Ovary (tissue), 10 donors: ENCODE measurements at places on chromosomes 16 and 17. TPM values are rescaled to one million over a fixed set of nuclear protein-coding genes. Genes with fewer than 3 reads are reported as not detected.

PRRT2 gene
- 58.9 TPM for total RNA-seq

GRCh38 chr16:67801883-67802282 is 4.5 kb downstream of the RANBP10 start:
- no peak overlapping the region for H3K4me3 ChIP-seq
- H3K36me3 ChIP-seq: no peaks in the 10 kb centered on the region
- H3K27me3 ChIP-seq: no peaks in the 10 kb centered on the region

KRTAP9-8 gene
- not detected for total RNA-seq

DNA sequence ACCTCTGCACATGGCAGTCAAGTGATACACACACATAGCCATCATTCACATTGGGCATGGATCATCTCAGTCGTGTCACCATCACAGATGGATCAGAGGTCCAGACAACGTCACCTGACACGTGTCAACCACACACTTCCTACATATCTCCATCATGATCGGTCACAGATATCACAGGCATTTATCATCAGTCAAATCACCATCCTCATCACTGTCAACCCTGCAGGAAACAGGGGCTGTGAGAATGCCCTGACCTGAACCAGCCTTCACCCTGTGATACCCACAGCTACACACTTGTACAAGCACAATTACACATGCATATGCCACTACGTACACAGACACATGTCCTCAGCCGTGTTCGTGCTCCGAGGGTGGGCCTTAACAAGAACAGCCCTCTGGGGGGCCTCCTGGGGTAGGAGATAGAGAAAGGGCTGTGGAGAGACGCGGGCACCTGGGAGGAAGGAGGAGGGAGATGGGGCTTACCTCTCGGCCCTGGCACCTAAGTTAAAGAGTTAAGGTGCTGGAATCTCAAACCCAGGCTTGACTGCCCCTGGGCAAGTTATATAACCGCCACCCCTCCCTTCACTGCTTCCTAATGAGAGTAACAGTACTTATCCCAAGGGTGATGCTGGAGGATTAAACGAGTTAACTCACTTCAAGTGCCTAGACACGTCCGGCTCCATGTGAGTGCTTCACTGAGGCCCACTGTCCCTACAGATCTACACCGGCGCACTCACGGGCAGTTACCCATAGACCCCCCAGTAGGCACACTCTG is 1.1 kb downstream of the SLC12A4 start:
- H3K4me1 ChIP-seq: peaks cover 13% of the 10 kb centered on the region
- no peak for DNase-seq
- H3K27me3 ChIP-seq: no peaks in the 10 kb centered on the region
- peak overlapping the region; percentile 68 for H3K4me3 ChIP-seq

DNA sequence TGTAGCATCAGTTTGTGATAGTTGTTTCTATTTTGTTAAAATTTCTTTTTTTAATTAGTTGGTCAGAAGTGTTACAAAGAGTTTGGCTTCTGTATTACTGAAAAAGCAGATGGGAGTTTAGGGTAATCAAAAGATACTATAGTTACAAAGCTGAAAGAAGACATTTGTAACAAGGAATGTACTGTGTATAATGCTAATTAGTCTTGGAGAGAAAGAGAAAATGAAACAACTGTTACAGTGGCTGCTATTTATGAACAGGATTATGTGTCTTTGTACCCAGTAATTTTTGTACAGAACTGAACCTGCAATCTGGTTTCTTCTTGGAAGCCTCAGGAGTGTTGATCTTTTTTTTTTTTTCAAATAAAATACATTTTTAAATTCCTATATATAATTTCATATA is 14.3 kb downstream of the GDPD1 start:
- H3K4me3 ChIP-seq: no peak overlapping the region
- no peaks in the 10 kb centered on the region for H3K4me1 ChIP-seq
- H3K27ac ChIP-seq: no peak overlapping the region
- no peaks in the 10 kb centered on the region for H3K36me3 ChIP-seq
- no peak for DNase-seq

GRCh38 chr16:10558746-10559641 is 21.4 kb downstream of the EMP2 start:
- no peaks in the 10 kb centered on the region for H3K36me3 ChIP-seq
- no peak overlapping the region for H3K4me3 ChIP-seq
- H3K4me1 ChIP-seq: peaks cover 13% of the 10 kb centered on the region
- no peaks in the 10 kb centered on the region for H3K27me3 ChIP-seq
- H3K27ac ChIP-seq: peak overlapping the region; percentile 74

- no peak overlapping the region for H3K27ac ChIP-seq
- H3K4me3 ChIP-seq: no peak overlapping the region
- H3K27me3 ChIP-seq: no peaks in the 10 kb centered on the region
- H3K4me1 ChIP-seq: no peaks in the 10 kb centered on the region
- no peak for DNase-seq
- no peaks in the 10 kb centered on the region for H3K36me3 ChIP-seq
These were observed 195.4 kb upstream of the C17orf78 start for GRCh38 chr17:37180376-37180775.

CTRL gene
- 3.6 TPM for total RNA-seq

DNA sequence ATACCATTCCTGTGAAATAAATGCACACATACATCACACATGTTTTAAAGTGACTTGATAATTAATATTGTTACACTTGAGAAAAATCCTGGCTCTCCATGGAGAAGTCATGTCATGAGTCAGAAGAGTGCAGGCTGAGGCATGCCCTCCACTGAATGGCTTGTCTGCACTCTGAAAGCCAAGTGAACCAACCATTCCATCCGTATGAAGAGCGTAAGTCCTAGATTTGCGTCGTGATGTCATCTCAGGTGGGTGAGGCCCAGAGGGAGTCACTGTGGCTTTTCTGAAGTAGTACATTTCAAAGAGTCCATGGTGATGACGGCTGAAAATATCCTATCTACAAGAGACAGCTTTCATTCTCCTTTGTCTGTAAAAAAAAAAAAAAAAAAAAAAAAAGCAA is 83.5 kb upstream of the IRX5 start:
- H3K4me3 ChIP-seq: no peak overlapping the region
- no peak for DNase-seq
- H3K27ac ChIP-seq: no peak overlapping the region
- no peaks in the 10 kb centered on the region for H3K4me1 ChIP-seq
- no peaks in the 10 kb centered on the region for H3K36me3 ChIP-seq
- H3K27me3 ChIP-seq: no peaks in the 10 kb centered on the region

- H3K27me3 ChIP-seq: no peaks in the 10 kb centered on the region
- H3K36me3 ChIP-seq: no peaks in the 10 kb centered on the region
- DNase-seq: no peak
- no peak overlapping the region for H3K27ac ChIP-seq
- no peak overlapping the region for H3K4me3 ChIP-seq
- H3K4me1 ChIP-seq: no peaks in the 10 kb centered on the region
These were observed 10.7 kb downstream of the ACSF3 start for GRCh38 chr16:89104303-89104702.

- no peak overlapping the region for H3K4me3 ChIP-seq
- H3K4me1 ChIP-seq: peaks cover 16% of the 10 kb centered on the region
- H3K36me3 ChIP-seq: no peaks in the 10 kb centered on the region
- no peak overlapping the region for H3K27ac ChIP-seq
These were observed 28.8 kb downstream of the CDRT4 start for GRCh38 chr17:15438491-15439105.

NPIPA8 gene
- total RNA-seq: 1.1 TPM
